ENCODE measurements at places on chromosomes 4 and X.

GRCh38 chr4:109879081-109879480 lies 31.2 kb downstream of the LRIT3 start:
- DNase-seq, result no peak

- DNase-seq, result no peak
Observed at GRCh38 chr4:40190465-40190864, 6.4 kb upstream of the RHOH start.

- DNase-seq, result no peak
Observed at GRCh38 chrX:108177351-108178142, 86.0 kb downstream of the ATG4A start.

DNA sequence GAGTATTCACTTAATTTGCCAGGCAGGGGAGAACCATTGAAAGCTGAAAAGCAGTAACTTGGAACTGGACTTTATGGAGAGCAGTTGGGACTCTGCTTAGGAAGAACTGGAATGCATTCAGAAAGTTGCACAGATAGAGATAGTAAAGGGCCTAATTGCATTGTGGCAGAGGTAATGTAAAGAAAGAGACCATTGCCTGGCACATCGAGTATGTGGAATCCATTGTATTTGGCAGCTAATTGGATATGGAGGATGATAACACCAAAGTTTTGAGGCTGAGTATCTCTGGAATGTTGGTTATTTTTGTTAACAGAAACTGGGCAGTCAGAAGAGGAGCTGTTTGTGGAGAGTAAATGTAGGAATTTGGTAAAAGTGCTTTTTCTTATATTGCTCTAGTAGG lies 169.9 kb downstream of the BMPR1B start:
- no peak for DNase-seq

- no peak for DNase-seq
Observed at GRCh38 chr4:7540654-7541413, 106.1 kb upstream of the PSAPL1 start.

DNA sequence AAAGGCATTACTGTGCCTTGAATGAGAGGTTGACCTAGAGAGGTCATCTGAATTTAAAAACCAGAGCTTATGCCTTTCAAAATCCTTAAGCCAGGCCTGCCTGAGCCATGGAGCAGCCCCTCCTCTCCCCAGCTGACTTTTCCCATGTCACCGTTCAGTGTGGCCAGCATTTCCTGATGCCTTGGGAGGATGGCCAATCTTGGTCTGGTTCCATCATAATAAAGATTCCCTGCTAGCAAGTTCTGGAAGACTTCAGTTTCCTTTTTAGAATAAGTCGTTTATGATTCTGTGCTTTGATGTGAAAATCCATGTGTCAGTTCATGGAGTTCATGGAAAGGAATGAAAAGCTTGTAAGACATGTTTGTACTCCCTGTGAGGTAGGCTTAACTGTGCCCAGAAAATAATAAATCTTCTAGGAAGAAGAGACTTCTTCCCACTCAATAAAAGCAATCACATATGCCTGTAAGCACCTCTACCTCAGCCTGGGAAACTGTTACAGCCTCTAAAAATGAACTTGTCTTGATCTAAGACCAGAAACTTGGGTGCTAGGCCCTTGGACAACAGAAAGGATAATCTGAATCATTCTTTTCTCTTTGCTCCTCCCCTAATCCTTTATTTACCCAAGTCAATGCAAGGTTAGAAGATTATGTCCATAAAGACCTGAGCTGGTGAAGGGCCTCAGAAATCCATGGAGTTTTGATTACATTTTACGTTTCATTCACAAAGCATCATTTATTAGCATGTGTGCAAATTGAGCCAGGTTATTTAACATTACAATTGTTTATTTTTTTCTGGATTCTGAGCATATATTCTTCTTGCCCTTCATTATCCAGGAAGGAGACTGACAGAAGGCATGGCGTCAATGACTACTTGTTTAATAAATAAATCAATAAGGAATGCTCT lies 84.0 kb upstream of the TBC1D9 start:
- no peak for DNase-seq

DNA sequence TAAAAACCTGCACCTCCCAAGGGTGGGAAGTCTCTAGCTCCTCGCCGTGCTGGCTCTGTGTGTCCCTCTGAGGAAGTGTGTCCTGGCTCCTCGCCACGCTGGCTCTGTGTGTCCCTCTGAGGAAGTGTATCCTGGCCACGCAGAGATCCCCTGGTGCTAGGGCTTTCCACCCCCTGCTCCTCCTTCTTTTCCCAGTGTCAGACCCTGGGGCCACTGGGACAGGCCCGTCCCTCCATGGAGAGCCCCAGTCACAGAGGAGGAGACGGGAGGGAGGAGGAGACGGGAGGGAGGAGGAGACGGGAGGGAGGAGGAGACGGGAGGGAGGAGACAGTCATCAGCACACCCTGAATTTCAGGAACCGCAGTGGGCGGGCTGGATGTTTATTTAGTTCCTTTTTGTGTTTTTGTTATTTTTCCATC lies 53.8 kb upstream of the HGFAC start:
- DNase-seq, result no peak

DNA sequence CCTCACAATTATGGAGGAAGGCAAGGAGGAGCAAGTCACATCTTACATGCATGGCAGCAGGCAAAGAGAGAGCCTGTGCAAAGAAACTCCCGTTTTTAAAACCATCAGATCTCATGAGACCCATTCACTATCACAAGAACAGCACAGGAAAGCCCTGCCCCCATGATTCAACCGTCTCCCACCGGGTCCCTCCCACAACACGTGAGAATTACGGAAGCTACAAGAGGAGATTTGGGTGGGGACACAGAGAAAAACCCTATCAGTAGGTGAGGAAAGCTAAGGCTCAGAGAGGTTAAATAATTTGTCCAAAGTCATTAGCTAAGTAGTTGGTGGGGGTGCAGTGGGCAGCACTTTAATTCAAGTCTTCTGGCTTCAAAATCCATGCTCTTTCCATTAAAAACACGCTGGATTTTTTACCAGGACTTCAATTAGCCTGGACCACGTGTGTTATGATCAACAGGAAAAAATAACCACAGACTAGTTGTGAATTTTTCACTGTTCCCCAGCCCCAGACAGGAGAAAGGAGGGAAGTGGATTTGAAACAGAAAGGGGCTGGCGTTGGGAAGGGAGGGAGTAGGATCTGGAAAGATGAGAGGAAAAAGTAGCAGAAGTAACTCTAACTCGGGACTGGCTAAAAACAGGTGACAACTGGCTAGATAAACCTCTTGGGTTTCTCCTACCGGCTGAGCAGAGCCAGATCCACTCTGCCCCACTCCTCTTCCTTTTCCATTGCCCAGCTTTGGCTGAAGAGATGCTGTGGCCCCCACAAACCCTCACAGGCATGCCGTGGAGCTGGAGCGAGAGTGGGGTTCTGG lies 986 bp downstream of the MTMR8 start:
- no peak for DNase-seq

- no peak for DNase-seq
Observed at GRCh38 chrX:129784371-129784770, 4.6 kb downstream of the SASH3 start.

- DNase-seq, result no peak
Observed at GRCh38 chr4:37653601-37654000, 32.6 kb downstream of the RELL1 start.

DNA sequence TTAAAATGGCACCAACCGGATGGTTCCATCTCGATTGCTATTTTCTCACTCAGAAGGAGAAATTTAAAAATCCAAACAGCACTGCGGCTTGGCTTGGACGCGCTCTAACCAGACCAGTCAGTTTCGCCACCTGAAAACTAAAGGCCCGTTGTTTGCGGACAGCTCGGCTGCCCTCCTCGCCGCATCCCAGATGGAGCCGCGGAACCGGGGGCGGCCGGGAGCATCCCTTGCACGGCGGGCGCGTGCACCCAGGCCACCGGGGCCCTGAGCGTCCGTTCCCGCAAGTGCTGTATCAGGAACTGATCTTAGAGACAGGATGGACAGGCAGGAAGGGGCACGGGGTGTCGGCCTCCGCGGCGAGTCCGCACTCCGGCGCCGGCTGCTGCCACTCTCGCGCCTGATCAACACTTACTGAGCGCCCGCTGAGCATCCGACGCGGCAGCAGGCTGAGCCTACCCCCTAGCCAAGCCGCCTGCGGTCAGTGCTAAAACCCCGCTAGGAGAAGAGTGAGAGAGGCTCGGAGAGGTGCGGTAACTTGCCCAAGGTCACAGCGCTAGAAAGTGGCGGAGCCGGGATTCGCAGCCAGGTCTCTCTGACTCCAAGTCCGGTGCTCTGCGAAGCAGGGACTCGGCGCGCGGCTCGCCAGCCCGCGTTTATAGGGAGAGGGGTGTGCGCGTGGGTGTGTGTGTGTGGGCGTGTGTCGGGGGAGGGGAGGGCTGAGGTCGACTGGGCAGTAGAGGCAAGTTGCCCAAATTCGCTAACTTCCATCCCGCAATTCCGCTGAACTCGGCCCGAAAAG lies at the start of gene CITED1:
Gene CITED1 (minus strand): TSS at position 629 of the 799 bp plus-strand sequence. CDS start 3,045 bp downstream, outside the sequence.
- no peak for DNase-seq

DNA sequence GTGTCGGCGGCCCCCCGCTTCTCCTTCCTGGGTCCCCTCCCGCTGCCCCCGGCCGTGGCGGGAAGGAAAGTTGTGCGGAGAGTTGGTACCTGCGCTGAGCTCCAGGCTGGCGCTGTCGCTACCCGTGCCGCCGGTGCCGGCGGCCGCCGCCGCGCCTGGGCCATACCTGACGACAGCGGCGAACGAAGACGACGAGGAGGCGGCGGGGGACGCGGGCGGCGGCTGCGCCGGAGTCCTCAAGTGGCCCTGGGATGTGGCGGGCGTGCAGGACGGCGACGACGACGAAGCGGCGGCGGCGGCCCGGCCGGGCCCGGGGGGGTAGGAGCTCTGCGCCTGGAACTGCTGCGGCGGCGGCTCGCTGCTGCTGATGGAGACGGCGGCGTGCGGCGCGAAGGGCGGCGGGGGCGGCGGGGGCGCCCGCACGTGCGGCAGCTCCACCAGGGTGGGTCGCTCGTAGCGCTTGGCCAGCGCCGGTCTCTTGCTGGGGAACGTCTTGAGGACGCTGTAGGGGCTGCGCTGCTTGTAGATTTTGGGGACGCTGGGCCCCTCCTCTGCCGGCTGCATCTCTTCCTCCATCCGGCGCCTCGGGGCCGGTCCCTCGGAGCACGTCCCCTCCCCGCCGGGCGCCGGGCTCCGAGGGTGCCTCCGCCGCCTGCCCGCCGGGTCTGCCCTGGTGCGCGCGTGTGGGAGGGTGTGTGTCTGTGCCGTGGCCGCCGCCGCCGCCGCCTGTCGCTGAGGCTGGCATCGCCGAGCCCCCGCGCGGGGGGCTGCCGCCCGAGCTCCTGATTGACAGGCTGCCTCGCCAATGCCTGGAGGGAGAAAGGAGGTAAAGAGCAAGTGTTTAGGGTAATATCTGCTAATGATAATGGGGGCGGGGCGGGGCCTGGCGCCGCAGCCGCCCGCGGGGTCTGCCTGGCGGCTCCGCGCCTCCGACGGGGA lies 618 bp downstream of the BEND4 start:
- no peak for DNase-seq

- no peak for DNase-seq
Observed at GRCh38 chr4:187562345-187562744, 433.2 kb upstream of the ZFP42 start.

- DNase-seq, result no peak
Observed at GRCh38 chrX:37083880-37084279, 75.7 kb downstream of the FAM47C start.

- no peak for DNase-seq
Observed at GRCh38 chr4:158808399-158808798, 39.6 kb downstream of the FNIP2 start.

- no peak for DNase-seq
Observed at GRCh38 chr4:127012549-127012948, 620.2 kb upstream of the INTU start.

GRCh38 chr4:116358633-116359222 lies 726.6 kb downstream of the TRAM1L1 start:
- DNase-seq, result no peak

- peak; percentile 22 for DNase-seq
Observed at GRCh38 chr4:26321373-26322221, 783 bp downstream of the RBPJ start.

- DNase-seq, result no peak
Observed at GRCh38 chr4:118911238-118911703, 22.6 kb downstream of the SYNPO2 start.

DNA sequence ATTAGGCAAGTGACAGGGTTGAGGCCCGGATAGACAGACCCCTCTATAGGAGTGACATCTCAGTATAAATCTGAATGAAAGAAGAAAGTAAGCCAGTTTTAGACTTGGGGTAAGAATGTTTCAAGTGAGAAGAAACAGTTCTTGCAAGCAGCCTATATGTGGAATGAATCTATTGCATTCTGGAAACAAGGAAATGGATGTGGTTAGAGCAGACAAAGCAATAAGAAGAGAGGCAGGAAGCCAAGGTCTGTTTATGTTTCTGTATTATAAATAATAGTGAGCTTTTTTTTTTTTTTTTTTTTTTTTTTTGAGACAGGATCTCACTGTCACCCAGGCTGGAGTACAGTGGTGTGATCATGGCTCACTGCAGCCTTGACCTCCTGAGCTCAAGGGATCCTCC lies 255.8 kb downstream of the UNC5C start:
- DNase-seq, result no peak

- DNase-seq, result no peak
Observed at GRCh38 chrX:148534291-148534690, 33.9 kb downstream of the AFF2 start.

GRCh38 chr4:96093563-96093962 lies 253.7 kb downstream of the PDHA2 start:
- no peak for DNase-seq

- no peak for DNase-seq
Observed at GRCh38 chr4:76023389-76023788, at the start of gene CXCL10. Gene CXCL10 (minus strand): TSS chr4:76023497. CDS start chr4:76023431, 66 bp downstream.

- no peak for DNase-seq
Observed at GRCh38 chr4:39053983-39054382, 8.0 kb upstream of the KLHL5 start.

- no peak for DNase-seq
Observed at GRCh38 chrX:18149454-18149853, 71.2 kb downstream of the BEND2 start.

DNA sequence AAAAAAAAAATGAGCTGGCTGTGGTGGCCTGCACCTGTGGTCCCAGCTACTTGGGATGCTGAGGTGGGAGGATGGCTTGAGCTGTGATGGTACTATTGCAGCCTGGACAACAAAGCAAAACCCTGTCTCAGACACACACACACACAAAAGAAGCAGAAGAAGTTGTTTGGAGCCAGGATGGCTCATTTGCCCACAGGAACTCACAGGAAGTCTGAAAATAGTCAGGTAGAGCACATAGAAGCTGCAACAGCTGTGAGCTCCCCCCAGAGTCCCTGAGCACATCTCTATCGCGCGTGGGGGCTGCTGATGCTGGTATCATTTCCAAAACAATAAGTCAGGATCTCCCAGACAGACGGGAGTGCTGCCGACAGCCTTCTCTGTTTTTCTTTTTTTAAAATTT lies 13.4 kb upstream of the DHRSX start:
- no peak for DNase-seq

GRCh38 chr4:20273793-20274192 lies 22.1 kb downstream of the SLIT2 start:
- no peak for DNase-seq

- no peak for DNase-seq
Observed at GRCh38 chrX:53738370-53738906, 51.9 kb upstream of the HUWE1 start.
